ENCODE measurements at places on chromosomes 16 and 17.

DNA sequence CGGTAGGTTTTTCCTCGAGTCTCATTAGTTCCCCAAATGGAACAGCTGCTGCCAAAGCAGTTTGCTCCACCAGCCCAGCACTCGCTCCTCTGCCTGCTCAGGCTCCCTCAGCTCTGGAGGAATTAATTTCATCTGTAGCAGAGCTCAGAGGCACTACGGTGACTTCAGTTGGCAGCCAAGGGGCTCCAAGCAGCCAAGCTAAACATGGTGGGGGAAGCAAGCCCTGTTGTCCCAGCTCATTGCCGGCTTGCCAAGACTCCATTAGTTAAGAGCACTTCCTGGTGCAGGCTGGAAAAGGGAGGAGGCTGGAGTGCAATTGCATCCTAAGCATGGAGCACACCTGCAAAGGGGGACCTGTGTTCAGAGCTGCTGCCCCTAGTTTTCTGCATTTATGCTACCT lies 78.7 kb upstream of the GPRC5B start:
- DNase-seq, result no peak

- DNase-seq, result peak; percentile 65
Measured at GRCh38 chr16:10616756-10617640, 36.6 kb upstream of the EMP2 start.

DNA sequence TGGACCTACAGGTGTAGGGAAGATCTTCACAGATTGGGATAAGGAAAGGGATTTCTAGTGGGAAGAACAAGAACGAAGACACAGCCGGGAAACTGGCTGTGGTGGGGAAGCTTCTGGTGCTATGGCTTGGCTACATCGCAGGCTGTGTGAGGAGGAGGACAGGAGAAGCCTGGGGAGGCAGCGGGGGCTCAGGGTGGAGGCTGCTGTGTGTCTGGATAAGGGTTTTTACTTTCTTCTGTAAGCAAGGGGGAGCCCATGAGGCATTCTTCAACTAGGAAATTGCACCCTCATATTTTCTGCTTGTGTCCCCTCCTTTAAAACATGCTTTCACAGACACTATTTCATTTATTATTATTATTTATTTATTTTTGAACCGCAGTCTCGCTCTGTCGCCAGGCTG lies 2.9 kb upstream of the RHBDF2 start:
- no peak for DNase-seq

- peak; percentile 80 for DNase-seq
Measured at GRCh38 chr17:1186923-1187771, 7.4 kb upstream of the ABR start.

GRCh38 chr16:13543850-13544249 lies 376.1 kb upstream of the ERCC4 start:
- DNase-seq, result no peak

DNA sequence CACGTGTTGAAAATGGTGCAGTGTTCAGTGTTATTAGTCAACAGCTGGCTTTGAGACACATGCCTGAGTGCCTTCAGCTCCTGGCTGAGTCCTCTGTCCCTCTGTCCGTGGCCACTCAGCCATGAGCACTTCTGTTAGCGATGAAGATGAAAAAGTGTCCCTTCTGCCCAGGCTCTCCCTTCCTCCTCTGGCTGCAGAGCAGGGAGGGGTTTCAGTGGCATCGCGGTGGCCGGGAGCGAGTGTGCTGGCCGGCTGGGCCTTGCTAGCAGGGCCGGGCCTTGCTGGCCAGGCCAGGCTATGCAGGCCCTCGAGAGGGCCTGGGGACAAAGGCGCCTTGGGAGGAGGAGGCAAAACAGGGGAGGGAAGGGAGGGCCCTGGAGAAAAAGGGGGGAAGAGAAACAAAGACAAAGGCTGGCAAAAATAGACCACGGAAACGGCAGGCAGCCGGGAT lies 47.7 kb downstream of the CMIP start:
- no peak for DNase-seq

DNA sequence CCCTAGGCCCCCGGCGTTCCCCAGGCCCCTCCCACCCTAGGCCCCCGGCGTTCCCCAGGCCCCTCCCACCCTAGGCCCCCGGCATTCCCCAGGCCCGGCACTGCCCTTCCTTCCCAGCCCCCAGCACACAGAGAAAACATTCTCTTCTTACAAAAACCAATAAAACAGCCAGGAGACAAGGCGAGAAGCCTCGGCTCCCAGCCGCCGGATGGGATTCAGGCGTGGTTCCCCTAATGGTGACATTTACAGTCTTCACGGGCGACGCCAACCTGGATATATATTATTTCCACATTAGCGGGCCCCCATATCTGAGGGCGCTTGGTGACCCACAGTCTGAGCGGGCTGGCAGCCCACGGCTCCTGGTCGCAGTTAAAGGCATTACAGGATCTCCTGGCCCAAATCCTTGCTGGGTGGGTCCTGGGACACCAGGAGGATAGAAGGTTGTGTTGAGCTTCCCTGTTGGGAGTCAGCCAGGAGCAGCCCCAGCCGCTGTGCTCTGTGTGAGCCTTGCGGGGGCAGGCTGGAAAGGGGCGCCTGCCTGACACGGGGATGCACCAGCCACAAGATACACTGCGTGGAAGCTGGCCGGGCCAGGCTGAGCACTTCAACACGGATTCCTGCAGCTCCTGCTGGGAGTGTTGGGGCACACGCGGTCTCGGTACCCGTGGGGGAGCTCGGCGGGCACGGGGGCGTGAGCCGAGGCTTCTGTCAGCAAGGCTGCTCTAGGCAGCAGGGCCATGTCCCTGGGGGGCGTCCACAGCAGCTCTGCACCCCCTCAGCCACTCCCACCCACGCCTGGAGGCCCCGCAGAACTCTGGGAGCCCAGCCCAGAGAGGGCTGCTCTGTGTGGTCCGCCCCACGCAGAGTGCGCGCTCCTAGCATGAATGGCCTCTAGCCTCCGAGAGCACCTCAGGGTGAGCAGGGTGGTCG lies 83.7 kb downstream of the LMF1 start:
- DNase-seq, result no peak

GRCh38 chr17:2406271-2406902 lies 5.5 kb upstream of the MNT start:
- DNase-seq, result no peak

DNA sequence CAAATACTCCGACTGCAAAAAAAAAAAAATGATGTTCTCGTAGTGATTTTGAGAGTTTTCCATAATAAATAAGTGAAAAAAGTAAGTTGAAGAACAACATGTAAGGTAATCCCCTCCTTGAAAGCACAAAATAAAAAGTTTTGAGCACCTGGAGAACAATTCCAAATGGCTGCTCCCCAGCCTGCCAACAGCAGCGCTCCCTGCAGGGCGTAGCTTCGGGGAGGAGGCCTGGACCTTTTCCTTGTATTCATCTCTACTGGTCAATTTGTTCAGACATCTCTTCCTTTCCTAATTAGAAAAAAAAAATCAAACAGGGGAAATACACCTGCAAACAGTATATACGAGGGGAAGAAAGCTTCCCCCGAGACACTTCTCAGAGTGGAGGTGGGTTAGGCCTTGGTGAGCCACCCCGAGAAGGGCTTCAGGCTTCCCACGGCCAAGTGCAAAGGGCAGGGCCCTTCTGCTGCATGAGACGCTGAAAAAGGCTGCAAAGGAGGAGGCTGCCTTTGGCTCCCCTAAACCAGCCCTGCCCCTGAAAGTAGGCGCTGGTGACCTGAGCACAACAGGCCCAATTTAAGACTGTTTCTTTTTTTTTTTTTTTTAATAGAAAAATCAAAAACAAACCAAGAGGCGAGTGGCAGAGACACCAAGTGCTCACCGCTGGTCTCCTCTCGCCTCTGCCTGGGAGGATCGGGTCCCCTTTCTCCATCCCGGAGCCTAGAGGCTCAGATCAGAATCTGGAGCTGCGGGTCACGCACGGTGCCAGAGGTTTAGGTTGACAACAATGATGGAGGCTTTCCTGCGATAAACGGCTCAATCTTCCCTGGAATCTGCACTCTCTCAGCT lies 193.1 kb upstream of the FOXF1 start:
- no peak for DNase-seq

DNA sequence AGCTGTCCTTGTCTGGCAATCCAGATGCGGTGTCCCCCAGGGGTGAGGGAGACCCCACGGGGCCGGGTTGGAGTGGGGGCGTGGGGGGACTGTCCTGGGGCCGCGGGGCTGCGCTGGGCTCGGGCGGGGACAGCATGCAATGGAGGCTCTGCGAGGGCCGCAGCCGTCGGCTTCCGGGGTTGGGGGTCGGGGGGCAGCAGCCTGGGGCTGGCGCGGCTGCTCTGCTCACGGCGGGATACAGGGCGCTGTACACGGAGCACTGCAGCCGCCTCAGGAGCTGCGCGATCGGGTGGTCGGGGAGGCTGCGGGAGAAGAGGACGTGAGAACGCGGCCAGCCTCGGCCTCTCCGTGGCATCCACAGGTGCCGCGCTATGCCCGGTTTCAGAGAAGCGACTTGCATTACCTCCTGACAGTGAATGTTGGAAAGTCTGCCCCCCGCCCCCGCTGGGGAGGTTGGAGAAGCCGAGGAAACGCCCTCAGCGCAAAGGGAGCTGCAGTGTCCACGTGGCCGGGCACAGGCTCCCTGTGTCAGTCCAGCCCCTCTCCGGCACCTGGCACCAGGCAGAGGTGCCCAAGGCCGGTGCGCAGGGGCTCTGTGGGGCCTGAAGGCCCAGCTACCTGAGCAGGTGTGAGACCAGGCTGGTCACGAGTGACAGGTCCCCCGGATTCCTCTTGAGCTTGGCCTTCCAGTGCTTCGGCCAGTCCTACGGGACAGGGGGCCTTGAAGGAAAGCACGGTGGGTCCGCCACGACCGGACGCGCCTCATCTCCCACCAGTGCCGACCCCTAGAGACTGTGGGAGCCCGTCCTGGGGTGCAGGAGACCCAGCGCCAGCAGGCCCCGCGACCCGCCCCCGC lies 9.4 kb upstream of the SPATA2L start:
- no peak for DNase-seq

DNA sequence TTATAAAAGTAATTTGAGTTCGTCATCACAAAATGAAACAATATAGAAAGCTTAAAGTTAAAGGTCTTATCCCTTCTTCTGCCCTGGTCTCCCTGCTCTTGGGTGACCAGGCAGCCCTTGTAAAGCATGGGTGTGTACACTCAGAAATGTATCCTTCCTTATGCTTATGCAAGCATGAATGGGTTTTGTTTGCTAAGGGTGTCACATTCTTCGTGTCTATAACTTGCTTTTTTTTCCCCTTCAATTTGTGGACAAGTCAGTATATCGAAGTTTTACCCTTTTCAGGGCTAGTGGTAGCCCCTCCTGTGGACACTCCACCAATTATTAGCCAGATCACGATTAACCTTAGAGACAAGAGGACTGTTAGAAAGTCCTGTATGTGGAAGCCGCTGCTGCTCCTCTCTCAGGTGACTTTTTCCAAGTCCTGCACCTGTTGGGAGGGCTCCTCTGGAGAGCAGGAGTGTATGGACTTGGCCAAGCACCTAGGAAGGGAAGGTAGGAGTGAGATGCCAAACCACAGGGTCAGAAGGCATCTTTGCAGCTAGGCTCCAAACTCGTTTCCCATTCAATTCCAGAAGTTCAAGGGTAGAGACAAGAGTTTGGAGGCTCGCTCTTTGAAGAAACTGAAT lies 50.9 kb downstream of the LDHD start:
- DNase-seq, result no peak

DNA sequence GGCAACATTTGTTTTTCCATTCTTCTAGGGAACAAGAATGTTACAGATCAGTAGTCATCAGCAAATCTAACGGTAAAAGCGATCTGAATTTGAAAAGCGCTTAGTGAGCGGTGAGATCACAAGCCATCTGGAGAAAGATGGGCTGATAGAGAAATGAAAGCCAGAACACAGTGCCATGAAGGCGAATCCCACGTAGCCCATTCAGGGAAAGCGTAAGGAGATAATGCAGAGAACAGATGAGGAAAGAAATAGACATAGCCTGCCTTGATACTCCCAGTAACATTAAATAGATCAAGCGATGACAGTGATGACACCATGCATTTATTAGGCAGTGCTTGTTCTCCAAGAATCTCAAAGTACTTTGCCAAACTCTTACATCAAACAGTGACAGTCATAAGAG lies 183.1 kb upstream of the PSMD7 start:
- DNase-seq, result no peak

- peak; percentile 97 for DNase-seq
Measured at GRCh38 chr17:8359769-8360168, 16.7 kb downstream of the KRABD2 start.

GRCh38 chr17:17576772-17577234 lies 14.7 kb downstream of the PEMT start:
- DNase-seq, result peak; percentile 54

DNA sequence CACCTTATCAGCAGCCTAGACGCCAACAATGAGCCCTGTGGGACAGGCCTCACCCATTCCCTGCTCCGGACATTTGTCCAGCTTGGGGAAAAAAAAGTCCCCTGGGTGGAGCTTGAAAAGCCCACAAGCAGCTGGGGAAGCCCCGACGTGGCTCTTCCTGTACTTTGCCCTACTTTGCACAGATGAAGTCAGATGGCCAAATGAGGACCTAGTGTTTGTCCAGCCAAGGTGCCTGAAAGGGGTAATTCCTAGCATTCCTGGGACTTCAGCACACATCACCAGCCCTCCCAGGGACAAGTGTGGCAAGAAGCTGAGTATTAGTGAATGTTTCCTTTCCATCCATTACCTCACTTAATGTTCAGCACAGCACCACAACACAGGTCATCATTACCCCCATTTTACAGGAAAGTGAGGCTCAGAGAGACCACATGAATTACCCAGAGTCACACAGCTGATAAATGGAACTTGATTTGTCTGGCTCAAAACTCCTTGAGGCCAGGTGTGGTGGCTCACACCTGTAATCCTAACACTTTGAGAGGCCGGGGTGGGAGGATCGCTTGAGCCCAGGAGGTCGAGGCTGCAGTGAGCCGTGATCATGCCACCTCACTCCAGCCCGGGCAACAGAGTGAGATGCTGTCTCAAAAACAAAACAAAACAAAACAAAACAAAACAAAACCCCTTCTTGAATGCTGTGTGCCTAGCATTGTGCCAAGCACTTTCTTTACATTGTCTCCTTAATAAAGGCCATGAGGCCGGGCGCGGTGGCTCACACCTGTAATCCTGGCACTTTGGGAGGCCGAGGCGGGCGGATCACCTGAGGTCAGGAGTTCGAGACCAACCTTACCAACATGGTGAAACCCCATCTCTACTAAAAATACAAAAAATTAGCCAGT lies 19.9 kb upstream of the PLLP start:
- DNase-seq, result peak; percentile 39

DNA sequence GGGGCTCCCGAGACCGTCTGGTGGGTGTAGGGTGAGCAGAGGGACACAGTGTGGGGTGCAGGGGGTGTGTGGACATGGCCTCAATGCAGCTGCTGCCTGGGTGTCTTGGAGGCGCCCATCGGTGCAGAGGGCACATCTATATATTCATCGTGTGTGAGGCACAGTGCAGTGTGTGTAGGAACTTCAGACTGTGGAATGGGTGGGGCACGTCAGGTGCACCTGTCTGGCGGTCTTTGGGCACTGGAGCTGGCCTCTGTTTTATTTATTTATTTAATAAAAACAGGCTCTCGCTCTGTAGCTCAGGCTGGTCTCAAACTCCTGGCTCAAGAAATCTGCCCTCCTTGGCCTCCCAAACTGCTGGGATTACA lies 16.8 kb downstream of the LASP1 start:
- DNase-seq, result no peak

DNA sequence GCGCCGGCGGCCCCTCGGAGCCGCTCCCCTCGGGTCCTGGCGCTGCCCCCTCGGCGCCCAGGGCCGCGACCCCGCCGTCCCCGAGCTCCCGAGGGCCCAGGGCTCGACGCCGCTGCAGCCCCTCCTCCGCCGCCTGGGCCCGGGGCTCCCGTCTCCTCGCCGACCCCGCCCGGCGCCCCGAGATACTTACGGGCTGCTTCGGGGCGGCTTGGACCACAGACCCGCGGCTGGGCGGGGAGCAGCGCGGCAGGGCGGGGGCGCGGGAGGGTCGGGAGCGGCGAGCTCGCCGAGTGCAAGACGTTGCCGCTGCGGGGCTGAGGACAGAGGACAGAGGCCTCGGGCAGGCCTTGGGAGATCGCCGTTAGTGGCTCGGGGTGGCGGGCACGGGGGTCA lies 290 bp downstream of the TOB1 start:
- DNase-seq, result no peak
